EH (cell line): ENCODE measurements at places on chromosomes 4 and X.

GRCh38 chrX:24232796-24233195 is 81.1 kb downstream of the SUPT20HL2 start:
- DNase-seq = no peak

- no peak for DNase-seq
Observed at GRCh38 chr4:30182786-30183185, 537.4 kb upstream of the PCDH7 start.

DNA sequence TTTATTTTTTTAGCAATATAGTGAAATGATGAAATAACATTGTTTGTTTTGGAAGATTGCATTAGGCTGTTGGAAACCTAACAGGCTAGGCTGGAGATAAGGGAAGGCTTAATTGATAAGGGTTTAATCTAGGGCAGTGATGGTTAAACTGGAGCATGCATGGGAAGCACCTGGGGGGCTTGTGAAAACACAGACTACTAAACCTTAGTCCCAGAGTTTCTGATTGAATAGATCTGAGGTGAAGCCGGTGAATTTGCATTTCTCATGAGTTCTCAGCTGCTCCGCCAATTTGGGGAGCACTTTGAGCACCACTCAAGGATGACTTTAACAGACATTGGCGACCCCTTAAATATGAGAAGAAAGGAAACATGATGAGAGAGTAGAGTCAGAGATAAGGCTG is 11.5 kb downstream of the STK26 start:
- no peak for DNase-seq

DNA sequence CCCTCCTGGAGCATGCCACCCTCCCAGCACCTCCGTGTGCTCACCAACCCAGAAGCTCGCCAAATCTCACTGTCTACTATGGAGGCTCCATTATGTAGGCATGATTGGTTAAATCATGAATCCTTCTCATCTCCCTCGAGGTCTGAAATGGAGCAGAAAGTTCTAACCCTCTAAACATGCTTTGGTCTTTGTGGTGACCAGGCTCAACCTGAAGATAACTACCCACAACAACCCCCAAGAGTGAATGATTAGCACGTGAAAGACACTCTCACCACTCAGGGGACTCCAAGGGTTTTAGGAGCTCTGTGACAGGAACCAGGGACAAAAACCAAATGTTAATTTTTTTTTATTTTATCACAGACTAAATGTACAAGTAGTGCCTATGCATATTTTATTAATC is 47.2 kb downstream of the APBB2 start:
- DNase-seq = no peak

GRCh38 chrX:154599531-154599930 is 14.6 kb downstream of the CTAG1A start:
- no peak for DNase-seq

DNA sequence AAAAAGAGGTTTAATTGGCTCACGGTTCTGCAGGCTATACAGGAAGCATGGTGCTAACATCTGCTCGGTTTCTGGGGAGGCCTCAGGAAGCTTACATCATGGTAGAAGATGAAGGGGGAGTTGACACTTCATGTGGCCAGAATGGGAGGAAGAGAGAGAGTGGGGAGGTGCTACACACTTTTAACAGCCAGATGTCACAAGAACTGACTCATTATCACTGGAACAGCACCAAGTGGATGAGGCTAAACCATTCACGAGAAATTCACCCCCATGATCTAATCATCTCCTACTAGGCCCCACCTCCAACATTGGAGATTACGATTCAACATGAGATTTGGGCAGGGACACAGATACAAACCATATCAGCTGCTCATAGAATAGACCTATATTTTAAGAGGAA is 255.8 kb downstream of the OPHN1 start:
- peak; percentile 36 for DNase-seq

- DNase-seq = peak; percentile 47
Observed at GRCh38 chr4:152273343-152273742, 262.5 kb downstream of the FBXW7 start.

GRCh38 chr4:107733431-107733925 is 13.4 kb upstream of the PAPSS1 start:
- no peak for DNase-seq

DNA sequence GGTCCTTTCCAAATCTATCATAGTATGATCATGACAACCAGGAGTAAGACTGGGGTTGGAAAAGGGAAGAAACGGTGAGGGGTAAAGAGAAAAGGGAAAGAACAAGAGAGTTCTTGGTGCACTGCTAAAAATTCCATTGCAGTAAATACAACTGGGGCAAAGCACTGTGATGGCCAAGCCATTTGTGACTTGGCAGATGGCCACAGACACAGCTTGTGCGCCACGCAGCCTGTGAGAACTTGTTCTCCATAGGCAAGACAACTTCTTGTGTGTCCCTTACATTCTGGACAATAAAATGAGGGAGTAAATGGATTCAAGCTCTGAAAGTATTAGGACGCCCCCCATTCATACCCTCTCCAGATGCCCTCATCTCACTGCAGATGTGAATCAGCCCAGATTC is 10.9 kb downstream of the MFAP3L start:
- no peak for DNase-seq

- DNase-seq = no peak
Observed at GRCh38 chr4:151147000-151147399, 47.6 kb downstream of the RPS3A start.

DNA sequence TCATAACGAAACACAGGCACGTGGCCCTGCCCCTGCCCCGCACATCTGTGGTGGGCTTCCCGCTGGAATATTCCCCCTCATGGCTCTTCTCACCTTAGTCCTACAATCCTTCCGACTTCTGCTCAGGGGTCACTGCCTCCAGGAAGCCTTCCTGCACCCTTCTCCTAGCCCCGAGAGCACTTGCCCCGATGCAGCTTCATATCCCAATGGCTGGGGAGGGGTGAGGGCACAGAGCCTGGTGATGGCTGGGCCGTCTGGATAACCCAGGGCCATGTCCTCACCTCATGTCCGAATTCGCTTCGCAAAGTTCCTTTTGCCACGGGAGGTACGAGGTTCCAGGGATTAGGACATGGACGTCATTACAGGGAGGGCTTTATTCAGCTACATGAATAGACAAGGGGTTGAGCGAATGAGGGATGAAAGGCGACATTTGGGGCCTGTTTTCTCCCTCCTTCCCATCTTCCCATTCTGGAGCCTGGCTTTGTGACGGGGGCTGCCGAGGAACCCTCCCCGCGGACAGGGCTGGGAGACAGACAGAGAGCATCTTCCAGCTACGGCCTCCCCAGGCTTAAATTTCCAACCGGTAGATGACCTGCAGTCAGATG is 35.5 kb upstream of the HMX1 start:
- DNase-seq = no peak

- DNase-seq = peak; percentile 74
Observed at GRCh38 chrX:149962859-149963757, 24.8 kb upstream of the EOLA2 start.

DNA sequence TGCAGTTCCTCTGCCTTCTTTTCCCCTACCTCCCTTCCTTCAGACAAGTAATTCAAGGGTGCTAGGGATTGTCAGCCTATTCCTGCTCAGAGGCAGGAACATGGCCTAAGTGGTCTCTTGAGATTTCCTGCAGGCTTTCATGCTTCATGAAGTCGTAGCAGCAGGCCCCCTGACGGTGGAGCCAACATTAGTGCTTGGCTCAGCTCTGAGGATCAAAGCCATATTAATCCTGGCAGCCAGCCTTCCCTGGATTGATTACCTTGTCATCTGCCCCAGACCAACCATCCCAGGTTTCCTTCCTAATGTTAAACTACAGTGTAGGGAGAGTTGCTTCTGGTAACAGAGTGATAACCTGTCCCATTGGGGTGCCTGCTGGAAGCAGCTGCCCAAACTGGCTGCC is 84.1 kb downstream of the SLC16A2 start:
- no peak for DNase-seq

DNA sequence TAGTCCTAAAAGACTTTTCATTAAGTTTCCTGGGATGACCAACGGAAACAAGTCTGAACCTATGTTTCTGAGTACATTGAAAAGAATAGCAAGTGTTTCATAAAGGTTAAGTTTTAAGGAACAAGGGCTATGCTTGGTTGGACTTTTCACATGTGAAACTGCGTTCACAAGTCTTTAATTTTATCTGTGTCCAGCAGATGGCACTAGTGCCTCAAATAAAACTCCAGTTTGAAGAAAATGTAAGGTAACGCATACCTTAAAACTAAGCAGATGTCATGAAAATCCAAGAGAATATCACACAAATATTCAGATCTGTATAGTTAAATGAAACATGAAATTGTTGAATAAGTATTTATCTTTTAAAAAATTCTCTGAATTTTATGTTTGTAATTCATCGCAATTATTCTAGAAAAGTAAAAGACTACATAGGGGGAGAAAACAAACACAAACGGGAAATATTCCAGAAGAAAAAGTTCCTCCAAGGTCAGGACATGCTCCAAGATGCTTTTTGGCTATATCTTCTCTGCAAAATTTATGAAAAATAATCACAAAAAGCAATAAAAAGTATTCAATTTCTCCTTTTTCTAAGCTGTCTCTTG is 89.6 kb upstream of the MAD2L1 start:
- peak; percentile 66 for DNase-seq

DNA sequence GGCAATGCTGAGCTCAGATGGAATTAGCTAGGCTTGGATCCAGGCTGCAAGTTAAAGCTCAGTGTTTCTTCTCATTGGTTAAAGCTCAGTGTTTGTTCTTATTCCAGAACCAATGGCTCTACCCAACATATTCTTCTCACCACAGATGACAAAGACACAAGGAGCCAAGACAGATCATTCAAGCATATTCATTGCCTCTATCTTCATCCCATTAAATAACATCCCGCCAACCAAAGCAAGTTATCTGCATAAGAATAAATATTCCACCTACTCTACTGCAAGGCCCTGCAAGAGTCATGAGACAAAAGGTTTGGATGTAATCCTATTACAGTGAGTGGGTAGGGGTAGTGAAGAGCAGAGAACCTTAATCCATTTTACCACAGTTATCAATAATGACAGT is 766.5 kb downstream of the C4orf33 start:
- DNase-seq = no peak
